Cortex of kidney (tissue), 1 donor: ENCODE measurements at places on chromosomes 12 and 14.

DNA sequence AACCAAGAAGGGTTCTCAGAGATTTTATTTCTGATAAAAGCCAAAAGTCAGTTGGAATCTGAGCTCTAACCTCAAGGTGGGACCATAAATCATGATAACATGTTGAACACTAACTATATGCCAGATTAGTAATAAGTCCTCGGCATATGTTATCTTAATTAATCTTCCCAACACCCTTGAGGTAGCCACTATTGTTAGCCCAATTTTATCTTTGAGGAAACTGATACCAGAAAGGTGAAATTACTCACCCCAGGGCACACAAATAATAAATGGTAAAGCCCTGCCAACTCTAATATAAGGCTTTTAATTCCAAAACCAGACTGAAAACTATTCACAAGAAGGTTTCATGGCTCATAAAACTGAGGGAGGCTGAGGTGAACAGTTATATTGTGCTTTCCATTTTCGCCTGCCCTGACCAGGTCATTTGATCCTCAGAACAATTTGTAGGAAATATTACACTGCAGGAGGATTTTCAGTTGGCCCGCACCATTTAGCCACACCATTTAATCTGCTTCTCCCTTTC, 16.1 kb upstream of the NUAK1 start:
- DNase-seq: no peak

GRCh38 chr12:28027947-28028724, 55.6 kb upstream of the PTHLH start:
- DNase-seq: no peak

GRCh38 chr14:89853936-89854693, 100.4 kb downstream of the EFCAB11 start:
- DNase-seq: no peak

DNA sequence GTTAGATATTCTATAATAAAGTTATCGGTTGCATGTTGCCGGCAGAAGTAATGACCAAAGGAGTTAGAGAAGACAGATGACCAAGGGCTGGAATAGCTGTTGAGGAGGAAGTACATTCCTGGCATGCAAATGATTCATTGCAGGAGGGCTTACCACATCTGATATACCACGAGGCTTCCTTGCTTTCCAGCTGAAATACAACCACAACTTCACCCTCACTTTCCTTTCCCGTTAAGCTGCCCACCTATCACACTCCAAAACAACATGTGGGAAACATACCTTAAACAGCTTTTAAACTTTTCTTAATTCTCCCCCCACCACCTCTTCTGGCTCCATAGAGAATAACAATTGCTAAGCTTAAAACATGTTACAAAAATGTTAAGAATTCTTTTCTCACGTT, 594.1 kb downstream of the NRXN3 start:
- DNase-seq: no peak

GRCh38 chr12:53594897-53595615, 31.1 kb downstream of the ATF7 start:
- DNase-seq: no peak

GRCh38 chr14:83247924-83248639, 1714.4 kb upstream of the SEL1L start:
- DNase-seq: no peak

GRCh38 chr14:90827919-90828610, 11.8 kb upstream of the TTC7B start:
- peak; percentile 61 for DNase-seq

DNA sequence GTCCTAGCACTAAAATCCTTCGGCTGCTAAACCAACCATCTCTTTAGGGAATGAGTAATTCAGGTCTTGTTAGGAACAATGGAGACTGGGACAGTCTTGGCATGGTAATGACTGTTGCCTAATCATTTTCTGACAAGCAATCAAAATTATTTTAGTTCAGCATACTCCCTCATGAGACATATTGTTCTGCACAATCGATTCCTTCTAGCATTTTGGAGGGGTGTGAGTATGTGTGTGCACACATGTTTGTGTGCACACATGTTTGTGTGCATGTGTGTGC, 2.1 kb upstream of the KRT1 start:
- DNase-seq: no peak

DNA sequence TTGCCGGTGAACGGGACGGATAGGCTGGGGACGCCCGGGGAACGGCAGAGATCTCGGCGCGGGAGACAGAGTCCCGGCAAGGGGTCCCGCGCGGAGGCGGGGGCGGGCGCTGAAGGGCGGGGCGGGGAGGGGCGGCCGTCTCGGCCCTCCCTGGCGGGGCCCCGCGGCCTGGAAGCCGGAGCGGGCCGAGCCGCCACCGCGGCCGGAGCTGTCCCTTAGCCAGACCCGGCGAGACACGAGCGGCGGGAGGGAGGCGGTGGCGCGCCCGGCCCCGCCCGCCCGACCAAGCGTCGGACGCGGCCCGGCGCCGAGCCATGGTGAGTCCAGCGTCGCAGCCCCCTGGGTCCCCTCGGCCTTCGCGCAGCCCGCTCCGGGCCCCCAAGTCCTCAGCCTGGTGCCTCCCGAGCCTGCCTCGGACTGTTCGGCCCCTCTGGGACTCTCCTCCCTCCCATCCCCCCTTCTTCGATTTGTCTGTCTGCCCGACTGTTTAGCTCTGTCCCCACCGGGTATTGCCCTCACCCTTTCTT, at the start of gene ARHGEF40:
Gene ARHGEF40 (plus strand): TSS at position 222 of the 527 bp plus-strand sequence. CDS start 93 bp downstream, at position 315.
- DNase-seq: no peak

- DNase-seq: no peak
These were observed 227.4 kb downstream of the TMEM132D start for GRCh38 chr12:129676411-129676810.

DNA sequence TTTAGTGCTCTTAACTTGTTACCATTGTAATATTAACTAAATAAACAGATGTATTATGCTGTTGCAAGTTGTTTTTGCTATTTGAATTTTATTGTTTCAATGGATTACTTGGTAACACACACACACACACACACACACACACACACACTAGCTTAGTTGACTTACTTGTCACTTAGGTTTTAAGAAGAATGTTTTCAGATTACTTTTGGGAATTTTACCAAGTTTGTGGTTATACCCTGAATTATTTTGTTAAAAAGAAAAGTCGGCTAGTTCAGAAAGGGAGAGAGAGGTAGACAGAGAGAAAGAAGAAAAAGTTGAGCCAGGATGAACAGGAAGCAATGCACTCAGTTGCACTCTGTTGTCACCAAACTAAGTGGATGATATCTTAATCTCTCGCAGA, 5.3 kb downstream of the SSTR1 start:
- DNase-seq: no peak

- no peak for DNase-seq
These were observed 28.5 kb downstream of the PAWR start for GRCh38 chr12:79662046-79662811.

DNA sequence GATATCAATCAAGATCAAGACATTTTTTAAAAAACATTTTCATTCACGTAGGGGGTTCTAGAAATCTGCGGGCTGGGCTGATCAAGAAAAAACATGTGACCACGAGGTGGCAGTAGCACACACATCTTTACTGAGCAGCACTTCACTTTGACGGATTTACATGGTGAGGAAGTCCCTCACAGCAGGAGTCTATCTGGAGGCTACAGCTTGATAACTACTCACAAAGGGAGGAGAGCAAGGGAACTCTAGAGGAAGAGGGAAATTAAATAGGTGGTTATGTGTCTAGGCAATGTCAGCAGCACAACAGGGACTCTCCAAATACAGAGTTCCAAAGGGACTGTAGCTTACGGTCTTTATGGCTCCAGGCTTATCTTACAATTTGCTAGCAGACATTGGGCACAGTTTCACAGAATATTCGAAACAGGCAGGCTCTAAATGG, 248.1 kb downstream of the DPY19L2 start:
- DNase-seq: no peak

- DNase-seq: no peak
These were observed 238.6 kb downstream of the LRIG3 start for GRCh38 chr12:58681730-58682129.

GRCh38 chr12:123571343-123571813, 13.0 kb upstream of the TMED2 start:
- no peak for DNase-seq
